ENCODE measurements at places on chromosomes 12 and 14. TPM values are rescaled to one million over a fixed set of nuclear protein-coding genes. Genes with fewer than 3 reads are reported as not detected.

- no peak for DNase-seq
Observed at GRCh38 chr12:68998041-68998440, 65.1 kb upstream of the CPM start.

PPP1R1A gene
- total RNA-seq, result 60.3 TPM

ZDHHC22 gene
- not detected for total RNA-seq

TAS2R7 gene
- not detected for total RNA-seq
